Inflammatory macrophage treated with lipopolysaccharide for 4 hours (primary cell): ENCODE measurements at places on chromosomes 12 and 14.

DNA sequence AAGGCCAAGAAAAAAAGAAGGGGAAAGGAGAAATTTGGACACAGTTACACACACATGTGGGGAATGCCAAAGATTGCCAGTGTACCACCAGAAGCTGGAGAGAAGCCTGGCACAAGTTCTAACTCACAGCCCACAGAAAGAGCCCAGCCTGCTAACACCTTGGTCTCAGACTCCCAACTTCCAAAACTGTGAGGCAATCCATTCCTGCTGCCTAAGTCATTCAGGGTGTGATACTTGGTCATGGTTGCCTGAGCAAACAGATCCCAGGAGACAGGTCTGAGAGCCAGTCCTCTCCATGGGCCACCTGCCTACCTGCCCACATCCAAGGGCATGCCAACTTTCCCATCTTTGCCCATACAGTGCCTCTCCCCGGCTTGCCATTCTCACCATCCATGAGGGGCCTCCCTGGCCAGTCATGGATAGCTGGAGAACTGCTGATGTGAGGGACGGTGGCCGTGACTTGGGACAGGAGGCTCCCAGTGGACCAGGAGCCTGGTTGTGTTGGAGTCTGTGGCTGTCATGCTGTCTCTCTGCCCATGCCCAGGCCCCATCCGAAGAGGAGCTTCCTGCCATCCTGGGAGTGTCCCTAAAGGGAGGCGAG is 198.0 kb upstream of the RTL1 start:
- no peak for DNase-seq

DNA sequence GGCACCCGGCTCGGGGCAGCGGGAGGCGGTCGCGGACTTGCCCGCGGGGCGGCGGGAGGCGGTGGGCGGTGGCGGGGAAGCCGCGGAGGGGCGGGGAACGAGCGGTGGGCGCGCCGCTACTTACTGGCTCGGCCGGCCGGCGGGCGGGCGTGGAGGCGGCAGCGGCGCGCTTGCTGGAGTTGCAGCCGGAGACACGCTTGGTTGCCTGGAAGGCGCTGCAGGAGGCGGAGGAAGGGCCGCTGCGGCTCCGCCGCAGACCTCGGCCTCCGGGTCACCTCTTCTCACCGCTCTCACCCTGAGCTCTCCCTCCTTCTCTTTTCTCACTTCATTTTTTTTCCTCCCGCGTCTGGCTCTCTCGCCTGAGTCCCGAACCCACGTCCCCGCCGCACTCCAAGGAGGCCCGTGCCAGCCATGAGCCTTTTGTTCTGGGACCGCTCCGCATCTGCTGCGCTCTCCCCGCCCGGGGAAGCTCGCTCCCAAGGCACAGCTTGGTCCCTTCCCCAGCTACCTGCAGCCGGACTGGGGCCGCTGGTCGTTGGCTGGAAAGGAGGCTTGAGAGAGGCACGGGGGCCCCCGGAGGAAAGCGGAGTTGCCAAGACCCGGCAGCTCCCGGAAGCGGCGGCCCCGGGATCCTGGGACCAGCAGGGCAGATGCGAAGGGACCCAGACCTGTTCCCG is 592 bp upstream of the KCNK10 start:
- no peak for DNase-seq

- no peak for DNase-seq
Observed at GRCh38 chr14:105051182-105052109, 13.8 kb downstream of the GPR132 start.

DNA sequence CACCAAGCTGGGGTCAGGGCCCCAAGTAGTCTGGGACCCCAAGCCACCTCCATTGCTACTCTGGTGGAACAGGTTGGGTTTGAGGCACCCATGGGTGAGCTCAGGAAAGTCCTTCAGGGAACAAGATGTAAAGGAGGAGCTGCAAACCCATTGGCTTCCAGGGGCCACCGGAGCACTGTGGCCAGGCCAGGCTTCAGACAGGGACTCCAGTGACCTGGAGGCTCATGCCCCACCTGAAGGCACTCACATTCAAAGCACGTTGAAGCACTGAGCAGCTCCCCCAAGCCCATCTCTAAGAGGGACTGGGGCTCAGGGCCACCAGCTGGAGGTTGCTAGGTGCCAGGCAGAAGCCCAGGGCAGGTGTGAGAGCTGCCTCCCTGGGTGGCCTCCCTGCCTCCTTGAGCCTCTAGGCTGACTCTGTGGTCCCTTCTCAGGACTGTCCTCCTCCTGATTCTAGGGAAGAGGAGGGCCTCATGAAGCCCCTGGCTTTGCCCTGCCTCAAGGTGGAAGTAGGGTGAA is 49.1 kb downstream of the FAM222A start:
- DNase-seq: no peak

GRCh38 chr14:74685921-74686678 is 26.8 kb downstream of the AREL1 start:
- DNase-seq: no peak
